ENCODE measurements at places on chromosomes 16 and 17.

- H3K4me3 ChIP-seq, result no peak overlapping the region
- H3K27ac ChIP-seq, result no peak overlapping the region
- DNase-seq, result no peak
- no peaks in the 10 kb centered on the region for H3K4me1 ChIP-seq
- H3K36me3 ChIP-seq, result no peaks in the 10 kb centered on the region
Observed at GRCh38 chr16:63171545-63171944, 1135.3 kb upstream of the CDH8 start.

- H3K27ac ChIP-seq, result no peak overlapping the region
- no peaks in the 10 kb centered on the region for H3K36me3 ChIP-seq
- no peak overlapping the region for H3K4me3 ChIP-seq
- peaks cover 31% of the 10 kb centered on the region for H3K4me1 ChIP-seq
Observed at GRCh38 chr17:40961591-40961990, 5.2 kb downstream of the KRT39 start.

DNA sequence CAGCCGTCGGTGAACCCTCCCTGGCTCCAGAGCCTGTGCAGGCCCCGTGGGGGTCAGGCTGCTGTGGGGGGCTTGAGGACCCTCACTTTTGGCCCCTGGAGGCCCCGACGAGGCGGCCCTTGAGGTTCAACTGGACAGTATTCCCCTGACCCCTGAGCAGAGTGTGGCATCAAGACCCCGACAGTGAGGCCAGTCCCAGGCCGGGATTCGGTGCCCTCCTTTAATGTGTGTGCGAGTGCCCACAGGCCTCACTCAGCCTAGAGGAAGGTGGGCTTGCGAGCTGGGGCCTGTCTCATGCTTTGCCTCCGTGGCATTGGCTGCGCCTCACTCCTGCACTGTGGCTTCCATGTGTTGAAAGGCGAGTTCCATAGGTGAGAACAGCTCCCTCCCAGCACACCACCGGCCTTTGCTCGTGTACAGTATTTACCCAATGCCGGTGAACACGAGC, 94.5 kb downstream of the METRNL start:
- no peak for DNase-seq
- H3K4me3 ChIP-seq, result no peak overlapping the region
- H3K4me1 ChIP-seq, result peaks cover 9% of the 10 kb centered on the region
- no peaks in the 10 kb centered on the region for H3K36me3 ChIP-seq
- H3K27me3 ChIP-seq, result no peaks in the 10 kb centered on the region

DNA sequence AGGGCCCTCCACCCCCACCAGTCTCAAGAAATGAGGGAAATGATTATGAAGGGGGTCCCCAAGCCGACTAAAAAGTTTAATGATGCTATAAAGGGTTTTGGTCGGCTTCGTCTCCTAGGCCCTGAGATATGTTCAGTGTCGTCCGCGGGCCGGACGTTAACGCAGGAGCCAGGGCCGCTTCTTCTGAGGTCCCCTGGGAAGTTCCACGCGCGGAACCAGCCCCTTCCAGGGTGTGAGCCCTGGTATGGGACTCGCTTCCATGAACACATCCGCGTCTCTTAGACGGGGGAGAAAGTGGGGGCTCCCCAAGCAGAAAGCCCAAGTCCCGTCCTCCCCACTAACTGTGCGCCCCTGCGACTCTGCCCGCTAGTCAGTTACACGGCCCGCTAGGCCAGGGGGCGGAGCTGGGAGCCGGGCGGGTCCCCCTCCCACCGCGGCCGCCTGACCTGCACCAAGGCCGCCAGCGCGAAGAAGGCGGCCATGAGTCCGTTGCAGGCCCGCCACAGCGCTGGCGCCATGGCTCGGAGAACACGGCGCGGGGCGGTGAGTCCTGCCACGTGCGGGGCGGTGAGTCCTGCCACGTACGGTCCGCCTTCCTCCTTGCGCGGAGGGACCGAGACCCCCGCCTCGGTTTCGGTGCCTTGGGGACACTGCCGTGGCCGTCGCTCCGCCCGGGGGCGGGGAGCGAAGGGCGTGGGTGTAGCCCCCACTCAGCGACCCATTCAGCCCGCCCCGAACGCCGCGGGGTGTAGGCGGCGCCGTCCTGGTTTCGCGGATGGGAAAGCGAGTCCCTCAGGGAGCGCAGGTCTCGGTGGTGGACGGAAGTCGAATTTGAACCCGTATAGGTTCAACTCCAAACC, at the start of gene TMEM220:
TMEM220 (minus strand) TSS at position 690 of the 860 bp plus-strand sequence; CDS start at position 518, 172 bp downstream.
- H3K36me3 ChIP-seq, result no peaks in the 10 kb centered on the region
- no peaks in the 10 kb centered on the region for H3K27me3 ChIP-seq
- peak within 1 kb of the TSS; percentile 84 for H3K27ac ChIP-seq
- peak within 1 kb of the TSS; percentile 78 for H3K4me3 ChIP-seq
- DNase-seq, result peak; percentile 89

DNA sequence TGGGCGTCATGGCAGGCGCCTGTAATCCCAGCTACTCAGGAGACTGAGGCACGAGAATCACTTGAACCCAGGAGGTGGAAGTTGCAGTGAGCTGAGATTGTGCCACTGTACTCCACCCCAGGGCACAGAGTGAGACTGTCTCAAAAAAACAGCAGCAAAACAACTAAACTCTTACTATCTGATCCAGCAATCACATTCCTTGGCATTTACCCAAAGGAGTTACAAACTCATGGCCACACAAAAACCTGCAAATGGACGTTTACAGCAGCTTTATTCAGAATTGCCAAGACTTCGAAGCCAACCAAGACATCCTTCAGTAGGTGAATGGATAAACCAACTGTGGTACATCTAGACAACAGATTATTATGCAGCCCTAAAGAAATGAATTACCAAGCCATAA, 4.0 kb downstream of the SIAH1 start:
- no peaks in the 10 kb centered on the region for H3K36me3 ChIP-seq
- H3K27me3 ChIP-seq, result no peaks in the 10 kb centered on the region
- no peak overlapping the region for H3K27ac ChIP-seq

DNA sequence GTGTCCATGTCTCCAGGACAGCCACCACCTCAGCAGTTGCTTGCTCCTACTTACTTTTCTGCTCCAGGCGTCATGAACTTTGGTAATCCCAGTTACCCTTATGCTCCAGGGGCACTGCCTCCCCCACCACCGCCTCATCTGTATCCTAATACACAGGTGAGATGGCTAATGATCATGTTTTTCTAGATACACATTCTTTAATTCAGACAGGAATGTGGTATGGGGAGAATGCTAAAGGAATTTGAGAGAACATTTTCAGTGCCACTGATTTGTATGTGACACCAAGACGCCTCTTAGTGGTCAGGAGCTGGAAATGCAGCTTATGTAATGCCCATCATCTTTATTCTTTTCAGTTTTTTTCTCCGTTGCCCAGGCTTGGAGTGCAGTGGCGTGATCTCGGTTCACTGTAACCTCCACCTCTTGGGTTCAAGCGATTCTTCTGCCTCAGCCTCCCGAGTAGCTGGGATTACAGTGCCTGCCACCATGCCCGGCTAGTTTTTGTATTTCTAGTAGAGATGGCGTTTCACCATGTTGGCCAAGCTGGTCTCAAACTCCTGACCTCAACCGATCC, 8.9 kb upstream of the RAPGEFL1 start:
- no peaks in the 10 kb centered on the region for H3K4me1 ChIP-seq
- peaks cover 75% of the 10 kb centered on the region for H3K36me3 ChIP-seq
- H3K27ac ChIP-seq, result no peak overlapping the region
- peak; percentile 81 for DNase-seq

- H3K4me1 ChIP-seq, result no peaks in the 10 kb centered on the region
- no peak overlapping the region for H3K27ac ChIP-seq
- DNase-seq, result no peak
- no peaks in the 10 kb centered on the region for H3K36me3 ChIP-seq
Observed at GRCh38 chr16:13779676-13780075, 140.3 kb upstream of the ERCC4 start.

DNA sequence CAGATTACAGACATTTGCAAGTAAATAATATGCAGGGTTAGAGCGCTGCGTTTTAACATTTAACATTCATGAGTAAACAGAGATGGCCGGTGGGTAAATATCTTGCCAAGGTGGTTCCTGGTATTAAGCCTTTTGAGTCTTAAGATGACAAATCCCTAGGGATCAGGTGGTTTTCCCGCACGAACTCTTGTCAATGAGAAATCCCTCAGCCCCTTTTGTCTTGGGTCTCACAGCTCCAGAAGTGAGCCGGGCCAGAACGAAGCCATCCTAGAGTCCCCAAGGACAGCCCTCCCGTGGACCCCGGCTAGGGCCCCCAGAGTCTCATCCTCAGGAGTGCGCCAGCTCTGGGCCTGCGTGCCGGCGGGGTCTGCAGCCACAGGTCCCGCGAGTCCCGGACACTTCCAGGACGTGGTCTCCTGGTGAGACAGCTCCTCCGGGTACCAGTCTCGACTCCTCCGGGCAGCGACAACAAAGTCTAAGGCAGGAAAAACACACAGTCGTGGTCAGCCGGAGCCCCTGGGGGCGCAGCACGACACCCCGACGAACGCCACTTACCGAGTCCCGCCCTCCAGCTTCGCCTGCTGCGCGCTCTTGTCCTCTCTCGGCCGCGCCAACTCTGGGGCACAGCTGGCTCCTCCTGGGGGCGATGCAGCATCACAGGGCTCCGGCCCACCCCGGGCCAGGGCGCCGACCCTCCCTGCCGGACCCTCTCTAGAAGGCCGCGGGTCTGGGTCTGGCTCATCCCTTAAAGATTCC, 13.3 kb downstream of the MIS12 start:
- no peaks in the 10 kb centered on the region for H3K27me3 ChIP-seq
- H3K27ac ChIP-seq, result no peak overlapping the region
- peak; percentile 39 for DNase-seq
- no peaks in the 10 kb centered on the region for H3K4me1 ChIP-seq

DNA sequence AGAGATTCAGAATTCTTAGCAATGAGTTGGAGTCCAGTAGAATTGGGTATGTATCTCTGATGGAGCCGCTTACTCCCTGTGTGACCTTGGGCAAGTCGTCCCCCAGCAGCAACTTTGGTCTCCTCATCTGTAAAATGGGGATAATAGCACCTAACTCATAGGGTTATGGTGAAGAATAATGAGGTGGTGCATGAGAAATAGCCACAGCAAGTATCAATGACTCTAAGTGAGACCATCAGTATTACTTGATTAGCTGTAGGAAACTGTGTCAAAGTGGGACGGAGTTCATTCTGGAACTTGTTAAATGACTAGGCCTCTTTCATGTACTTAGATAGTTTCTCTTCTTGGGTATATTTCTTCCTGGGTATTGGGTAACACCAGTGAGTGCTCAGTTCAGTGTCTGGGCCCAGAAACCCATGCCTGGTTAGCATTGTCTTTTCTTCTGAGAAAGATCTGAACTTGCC, 6.4 kb downstream of the PRKCB start:
- H3K27ac ChIP-seq, result no peak overlapping the region
- no peak overlapping the region for H3K4me3 ChIP-seq
- H3K4me1 ChIP-seq, result no peaks in the 10 kb centered on the region

GRCh38 chr17:82789806-82790205, 37.9 kb downstream of the TBCD start:
- no peaks in the 10 kb centered on the region for H3K36me3 ChIP-seq
- H3K27me3 ChIP-seq, result no peaks in the 10 kb centered on the region
- H3K4me1 ChIP-seq, result peaks cover 22% of the 10 kb centered on the region
- H3K27ac ChIP-seq, result no peak overlapping the region
- H3K4me3 ChIP-seq, result no peak overlapping the region

DNA sequence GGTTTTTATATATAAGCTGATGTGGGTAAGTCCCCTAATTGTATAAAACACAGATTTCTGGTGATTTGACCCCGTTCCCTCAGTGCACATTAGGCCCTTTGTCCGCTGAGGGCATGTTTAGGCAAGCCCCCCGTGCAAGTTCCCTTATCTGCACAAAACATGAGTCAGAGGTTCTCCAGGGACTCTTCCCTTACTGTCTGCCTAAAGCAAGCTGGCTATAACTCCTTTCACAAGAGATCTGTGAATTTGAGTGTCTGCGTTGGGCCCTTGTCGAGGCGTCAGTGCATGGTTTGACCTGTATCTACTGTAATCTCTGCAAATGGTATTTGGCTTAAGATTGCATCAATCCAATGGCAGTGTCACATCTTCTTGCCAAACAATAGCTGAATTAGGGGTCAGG, 712.8 kb downstream of the CDH8 start:
- no peaks in the 10 kb centered on the region for H3K4me1 ChIP-seq
- no peaks in the 10 kb centered on the region for H3K27me3 ChIP-seq
- H3K4me3 ChIP-seq, result no peak overlapping the region
- no peaks in the 10 kb centered on the region for H3K36me3 ChIP-seq

GRCh38 chr17:8494506-8495111, 58.9 kb downstream of the NDEL1 start:
- no peaks in the 10 kb centered on the region for H3K27me3 ChIP-seq
- no peak for DNase-seq
- H3K27ac ChIP-seq, result no peak overlapping the region
- no peak overlapping the region for H3K4me3 ChIP-seq

DNA sequence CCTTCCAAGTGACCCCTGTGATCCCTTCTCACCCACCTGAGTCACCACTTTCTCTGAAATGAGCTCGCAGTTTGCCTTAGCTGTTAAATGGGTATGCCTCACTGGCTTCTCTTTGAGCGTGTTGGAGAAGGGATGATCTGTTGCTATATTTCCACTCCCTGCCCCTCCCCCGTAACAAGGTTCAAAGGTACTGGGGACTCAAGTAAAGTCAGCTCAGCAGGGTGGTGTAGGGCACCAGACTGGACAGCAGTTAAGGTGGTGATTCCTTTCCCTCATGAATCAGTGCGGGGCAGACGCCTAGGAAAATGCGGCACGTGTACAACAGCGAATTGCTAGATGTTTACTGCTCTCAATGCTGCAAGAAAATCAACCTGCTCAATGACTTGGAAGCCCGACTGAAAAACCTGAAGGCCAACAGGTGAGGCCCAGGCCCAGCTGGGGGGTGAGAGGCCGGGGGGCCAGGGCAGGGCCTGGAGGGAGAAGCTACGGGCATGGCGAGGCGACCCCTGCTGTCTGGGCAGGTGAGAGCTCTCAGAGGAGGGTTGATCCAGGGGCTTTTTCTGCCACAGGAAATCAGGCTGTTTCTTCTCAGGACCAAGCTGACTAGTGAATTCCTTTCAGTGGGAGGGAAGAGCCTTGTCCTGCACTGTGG, 130.3 kb downstream of the RAB11FIP4 start:
- no peak overlapping the region for H3K27ac ChIP-seq
- H3K4me1 ChIP-seq, result peaks cover 3% of the 10 kb centered on the region
- DNase-seq, result no peak
- no peak overlapping the region for H3K4me3 ChIP-seq

GRCh38 chr17:49193513-49194296, 16.7 kb downstream of the GNGT2 start:
- H3K27me3 ChIP-seq, result no peaks in the 10 kb centered on the region
- no peaks in the 10 kb centered on the region for H3K4me1 ChIP-seq
- H3K4me3 ChIP-seq, result peak overlapping the region; percentile 87
- peak; percentile 70 for DNase-seq

DNA sequence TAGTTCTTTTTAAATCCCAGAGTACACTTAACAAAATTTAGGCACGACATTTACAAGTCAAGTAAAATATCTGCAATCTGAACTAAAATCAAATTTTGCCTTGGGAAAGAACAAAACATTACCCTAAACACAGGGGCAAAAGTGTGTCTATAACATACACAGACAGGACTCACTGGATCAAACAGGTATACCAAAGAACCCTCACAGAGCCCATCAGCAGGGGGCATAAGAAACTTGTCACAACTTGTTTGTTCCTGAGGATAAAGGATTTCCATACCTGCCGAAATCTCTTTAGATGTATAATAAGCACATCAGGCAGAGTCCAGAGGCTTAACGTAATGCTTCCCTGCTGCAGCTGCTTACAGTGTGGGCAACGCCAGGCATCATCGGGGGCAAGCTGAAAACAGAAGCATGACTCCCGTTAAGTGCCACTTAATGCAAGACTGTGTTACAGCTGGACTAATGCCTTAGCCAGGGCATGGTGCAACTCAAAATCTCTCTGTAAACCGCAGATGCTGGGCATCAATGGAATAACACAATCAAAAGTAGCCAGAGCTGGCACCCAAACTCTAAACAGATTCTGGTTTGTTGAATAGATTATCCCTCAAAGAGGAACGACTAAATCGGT, 67.0 kb downstream of the USP31 start:
- peaks cover 13% of the 10 kb centered on the region for H3K4me1 ChIP-seq
- H3K36me3 ChIP-seq, result peaks cover 11% of the 10 kb centered on the region
- peak overlapping the region; percentile 72 for H3K27ac ChIP-seq
- H3K27me3 ChIP-seq, result no peaks in the 10 kb centered on the region
- peak; percentile 19 for DNase-seq
